ENCODE measurements at places on chromosomes 16 and 17.

DNA sequence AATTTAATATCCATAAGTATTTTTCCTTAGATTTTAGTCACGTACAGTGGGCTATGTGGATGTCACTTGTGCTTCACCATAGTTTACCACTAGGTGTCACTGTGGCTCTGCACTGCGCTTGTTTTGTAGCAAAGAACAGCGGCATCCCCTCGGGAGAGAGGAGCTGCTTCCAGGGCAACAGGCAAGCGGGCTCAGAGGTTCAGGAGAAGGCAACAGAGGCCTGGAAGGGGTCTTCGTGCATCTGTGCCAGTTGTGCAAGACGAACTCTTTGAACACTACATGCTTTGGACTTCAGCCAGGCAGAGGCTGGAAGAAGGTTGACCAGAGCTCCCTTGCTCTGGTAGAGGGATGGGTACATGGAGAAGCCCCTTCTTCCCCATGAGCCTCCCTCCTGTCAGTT is 20.6 kb downstream of the CYB561 start:
- DNase-seq = peak; percentile 94

- DNase-seq = no peak
These were observed 133.7 kb downstream of the GSG1L start for GRCh38 chr16:27929818-27930217.

GRCh38 chr16:48627148-48627547 is 17.2 kb upstream of the N4BP1 start:
- DNase-seq = no peak

DNA sequence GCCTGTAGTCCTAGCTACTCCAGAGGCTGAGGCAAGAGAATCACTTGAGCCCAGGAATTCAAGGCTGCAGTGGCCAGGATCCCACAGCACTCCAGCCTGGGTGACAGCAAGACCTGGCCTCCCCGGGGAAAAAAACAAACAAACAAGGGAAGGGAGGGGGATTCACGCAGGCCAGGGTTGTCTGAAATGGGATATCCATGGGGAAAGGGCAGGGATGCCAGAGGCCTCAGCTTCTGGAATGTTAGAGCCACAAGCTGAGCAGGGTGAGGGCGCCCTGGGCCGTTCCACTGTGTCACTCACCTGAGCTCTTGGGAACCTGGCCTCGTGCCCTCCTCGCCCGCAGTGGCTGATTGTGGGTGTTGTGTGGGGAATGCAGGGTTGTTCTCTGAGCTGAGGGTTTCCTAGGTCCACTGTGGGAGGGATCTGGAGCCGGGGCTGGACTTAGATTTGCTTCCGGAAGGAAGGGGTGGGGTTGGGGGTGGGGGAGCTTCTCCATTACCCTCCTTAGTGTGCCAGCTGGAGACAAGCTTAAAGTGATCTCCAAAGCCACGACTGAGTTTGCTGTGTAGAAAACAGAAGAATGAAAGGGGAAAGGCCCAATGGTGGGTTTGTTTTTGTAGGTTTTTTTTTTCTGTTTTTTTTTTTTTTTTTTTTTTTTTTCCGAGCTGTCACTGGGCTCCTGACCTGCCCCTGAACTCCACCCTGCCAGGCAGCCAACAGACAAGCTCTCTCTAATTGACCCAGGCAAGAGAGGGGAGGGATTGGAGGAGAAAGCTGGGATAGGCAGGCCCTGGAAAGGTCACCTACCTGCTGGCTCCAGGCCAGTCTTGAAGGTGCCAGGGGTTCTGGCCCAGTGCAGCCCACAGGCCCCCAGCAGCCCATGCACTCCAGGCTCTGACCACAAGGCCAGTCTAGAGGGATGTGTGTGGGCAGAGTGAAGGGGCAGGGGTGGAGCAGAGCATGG is at the start of gene SULT1A1:
SULT1A1 (minus strand) TSS at position 414 of the 964 bp plus-strand sequence. CDS start 1,189 bp downstream, outside the sequence.
- DNase-seq = peak; percentile 71

- no peak for DNase-seq
These were observed 5.2 kb downstream of the PRSS53 start for GRCh38 chr16:31083556-31083955.

DNA sequence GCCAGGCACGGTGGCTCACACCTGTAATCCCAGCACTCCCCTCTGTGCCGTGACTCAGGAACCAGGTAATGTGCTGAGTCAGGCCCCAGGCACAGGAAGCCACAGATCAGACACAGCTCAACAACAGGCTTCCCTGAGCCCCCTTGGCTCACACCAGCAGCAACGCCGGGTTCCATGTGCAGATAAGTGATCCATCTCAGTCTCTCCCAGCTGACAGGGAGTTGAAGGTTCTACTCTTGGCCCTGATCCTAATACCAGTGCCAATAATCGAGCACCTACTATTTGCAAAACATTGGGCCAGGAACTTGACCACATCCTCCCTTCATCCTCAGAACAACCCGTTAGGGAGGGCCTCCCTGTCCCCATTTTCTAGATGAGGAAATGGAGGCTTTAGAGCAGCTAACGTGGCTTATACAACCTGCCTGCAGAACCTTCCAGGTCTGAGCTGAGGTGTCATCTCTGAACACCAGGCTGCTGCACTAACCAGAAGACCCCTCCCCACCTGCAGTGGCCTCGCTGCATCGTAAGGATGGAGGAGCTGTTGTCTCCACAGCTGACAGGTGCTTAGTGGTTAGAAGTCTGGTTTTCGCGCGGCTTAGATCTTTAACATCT is 64.8 kb upstream of the AMZ2 start:
- no peak for DNase-seq

- DNase-seq = no peak
These were observed 75.8 kb upstream of the ZNF469 start for GRCh38 chr16:88306860-88307545.

DNA sequence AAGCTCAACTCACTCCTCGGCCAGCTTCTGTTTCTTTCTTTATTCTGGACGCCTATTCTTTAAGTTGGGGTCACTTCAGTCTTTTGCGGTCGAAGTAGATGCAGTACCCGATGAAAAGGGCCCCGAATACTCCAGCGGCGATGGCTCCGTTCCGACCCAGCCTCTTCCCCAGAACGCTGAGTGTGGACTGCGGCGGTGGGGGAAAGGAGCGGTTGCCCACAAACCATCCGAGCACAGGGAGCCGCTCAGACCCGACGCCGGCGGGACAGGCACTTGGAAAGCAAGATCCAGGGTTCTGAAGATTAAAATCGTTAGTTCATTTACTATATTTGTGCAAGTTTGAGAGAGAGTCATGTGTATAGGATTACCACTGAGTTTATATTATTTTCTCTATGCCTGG is 22.5 kb downstream of the SLFN12L start:
- no peak for DNase-seq

DNA sequence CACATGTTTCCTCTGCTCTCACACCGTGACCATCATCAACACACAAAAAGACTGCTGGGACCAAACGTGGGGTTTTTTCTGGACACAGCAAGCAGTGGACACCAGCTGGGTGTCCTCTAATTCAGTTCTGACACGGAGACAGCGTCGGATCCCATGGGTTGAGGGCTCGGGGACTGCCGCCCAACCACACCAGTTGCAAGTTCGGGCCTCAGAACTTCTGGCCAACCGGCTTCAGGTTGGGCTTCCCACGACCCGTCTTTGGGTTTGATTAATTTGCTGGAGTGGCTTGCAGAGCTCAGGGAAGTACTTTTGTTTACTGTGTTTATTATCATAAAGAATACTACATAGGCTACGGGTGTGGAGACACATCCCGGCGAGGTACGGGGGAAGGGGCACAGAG is 97.8 kb downstream of the BANP start:
- no peak for DNase-seq

GRCh38 chr16:22316411-22316811 is 19.2 kb downstream of the POLR3E start:
- DNase-seq = no peak

DNA sequence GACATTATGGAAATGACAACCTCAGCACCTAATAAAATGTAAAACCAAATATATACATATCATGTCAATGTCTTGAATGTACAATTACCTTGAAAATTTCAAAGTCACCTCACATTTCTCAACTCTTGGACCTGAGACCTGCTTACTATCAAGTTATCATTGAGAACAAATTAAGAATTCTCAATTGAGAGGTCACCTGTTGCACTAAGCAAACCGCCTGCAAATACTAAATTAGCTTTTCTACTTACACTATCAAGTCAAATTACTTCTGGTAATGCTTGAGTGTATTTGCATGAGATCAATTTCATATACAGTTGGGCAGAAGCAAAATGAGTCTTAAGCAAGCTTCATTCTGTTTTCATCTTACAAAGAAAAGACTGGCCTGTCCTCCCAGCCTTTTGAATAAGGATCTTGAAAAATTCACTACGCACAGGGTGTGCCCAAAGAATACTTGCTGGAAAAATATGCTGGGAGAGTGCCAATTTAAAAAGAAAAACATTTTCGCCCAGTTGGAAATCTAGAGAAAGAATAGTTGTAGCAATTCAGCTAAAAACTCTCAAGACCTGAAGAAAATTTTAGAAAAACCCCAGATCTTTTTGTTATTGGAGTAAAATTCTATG is 35.7 kb downstream of the KANSL1 start:
- DNase-seq = no peak

DNA sequence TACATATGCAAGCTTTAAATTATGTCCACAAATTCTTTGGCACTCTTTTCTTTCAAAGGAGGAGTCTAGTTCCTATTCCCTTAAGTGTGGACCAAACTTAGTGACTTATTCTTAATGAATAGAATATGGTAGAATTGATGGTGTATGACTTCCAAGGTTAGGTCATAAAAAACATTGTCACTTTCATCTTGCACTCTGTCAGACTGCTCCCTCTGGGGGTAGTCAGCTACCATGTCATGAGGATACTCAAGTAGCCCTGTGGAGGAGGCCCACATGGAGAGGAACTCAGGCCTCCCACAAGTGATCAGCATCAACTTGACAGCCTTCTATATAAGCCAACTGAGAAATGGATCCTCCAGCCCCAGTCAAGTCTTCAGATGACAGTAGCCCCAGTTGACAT is 58.0 kb upstream of the SCNN1B start:
- DNase-seq = no peak

DNA sequence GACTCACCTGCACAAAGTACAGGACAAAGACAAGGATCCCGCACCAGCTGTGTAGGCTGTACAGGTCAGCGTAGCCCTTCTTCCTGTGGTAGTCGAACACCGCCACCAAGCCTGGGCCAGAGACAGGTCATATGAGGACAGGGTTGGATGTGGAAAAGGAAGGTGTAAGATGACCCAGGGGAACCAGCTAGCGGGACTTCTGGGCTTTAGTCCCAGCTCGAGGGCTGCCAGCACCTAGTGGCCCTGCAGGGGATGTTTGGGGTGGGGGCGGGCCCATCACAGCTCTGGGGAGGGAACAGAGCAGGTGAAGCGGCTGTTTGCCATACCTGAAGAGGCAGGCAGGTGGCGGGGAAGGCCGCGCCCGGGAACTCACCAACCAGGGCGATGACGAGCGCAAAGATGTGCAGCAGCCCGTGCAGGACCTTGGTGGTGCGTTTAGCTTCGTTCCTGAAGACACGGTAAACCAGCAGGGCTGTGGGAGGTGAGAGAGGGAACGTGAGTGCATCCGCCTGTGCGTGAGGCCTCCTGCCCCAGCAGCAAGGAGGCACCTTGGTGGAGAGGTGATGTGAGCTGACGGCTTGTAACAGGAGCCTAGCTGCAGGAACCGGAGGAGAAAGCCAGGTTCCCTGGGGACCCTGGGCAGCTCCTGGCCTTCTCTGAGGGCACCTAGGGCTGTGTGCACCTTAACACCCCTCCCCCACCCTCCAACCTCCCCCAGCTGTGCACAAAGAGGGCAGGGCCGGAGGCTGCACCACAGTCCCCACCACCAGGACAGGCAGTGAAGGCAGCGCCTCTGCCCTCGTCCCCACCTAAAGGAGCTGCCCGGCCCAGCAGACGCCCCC is 10.2 kb downstream of the CYB561 start:
- DNase-seq = no peak

- DNase-seq = peak; percentile 57
These were observed 35.0 kb downstream of the GPT2 start for GRCh38 chr16:46918905-46919792.

DNA sequence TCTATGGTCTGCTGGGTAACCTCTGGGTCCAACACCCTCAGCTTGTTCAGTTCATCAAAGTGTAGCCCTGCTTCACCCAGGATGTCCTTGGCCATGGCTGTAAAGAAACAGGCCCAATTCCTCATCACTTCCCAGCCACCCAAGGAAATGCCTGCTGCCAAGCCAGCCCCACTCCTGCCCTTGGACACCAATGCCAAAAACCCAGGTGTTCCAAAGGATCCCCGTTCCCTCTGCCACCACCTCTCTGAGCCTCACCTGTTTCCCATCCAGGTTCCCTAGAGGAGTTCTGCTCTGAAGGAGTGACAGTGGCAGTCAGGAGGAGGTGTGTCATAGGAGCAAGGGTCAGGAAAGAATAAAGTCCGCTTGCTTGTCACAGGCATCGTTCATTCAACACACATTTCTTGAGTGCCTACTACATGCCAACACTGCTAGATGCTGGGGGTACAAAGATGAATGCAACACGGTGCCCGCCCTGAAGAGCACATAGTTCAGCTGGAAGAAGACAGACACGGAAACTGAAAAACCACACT is 3.3 kb downstream of the IFT20 start:
- no peak for DNase-seq

GRCh38 chr17:40915199-40915661 is 22.2 kb downstream of the KRT23 start:
- no peak for DNase-seq

GRCh38 chr17:14346801-14347200 is 45.9 kb downstream of the HS3ST3B1 start:
- no peak for DNase-seq

DNA sequence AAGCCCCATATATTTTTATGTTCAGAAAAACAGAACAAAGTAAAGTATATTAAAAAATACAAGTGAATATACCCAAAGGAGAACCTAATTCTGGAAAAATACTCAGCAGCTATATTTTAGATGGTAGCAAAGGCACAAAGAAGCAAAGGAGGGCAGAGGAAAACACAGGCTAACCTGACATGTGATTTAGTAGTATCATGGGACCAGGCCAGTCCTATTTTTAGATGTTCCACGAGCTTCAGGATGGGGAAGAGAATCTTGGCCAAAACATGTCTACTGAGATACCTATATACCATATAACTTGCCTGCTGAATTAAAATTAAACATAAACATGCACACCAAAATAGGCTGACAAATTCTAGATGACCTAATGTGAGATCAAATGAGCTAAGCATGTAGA is 32.9 kb downstream of the SMYD4 start:
- DNase-seq = no peak

DNA sequence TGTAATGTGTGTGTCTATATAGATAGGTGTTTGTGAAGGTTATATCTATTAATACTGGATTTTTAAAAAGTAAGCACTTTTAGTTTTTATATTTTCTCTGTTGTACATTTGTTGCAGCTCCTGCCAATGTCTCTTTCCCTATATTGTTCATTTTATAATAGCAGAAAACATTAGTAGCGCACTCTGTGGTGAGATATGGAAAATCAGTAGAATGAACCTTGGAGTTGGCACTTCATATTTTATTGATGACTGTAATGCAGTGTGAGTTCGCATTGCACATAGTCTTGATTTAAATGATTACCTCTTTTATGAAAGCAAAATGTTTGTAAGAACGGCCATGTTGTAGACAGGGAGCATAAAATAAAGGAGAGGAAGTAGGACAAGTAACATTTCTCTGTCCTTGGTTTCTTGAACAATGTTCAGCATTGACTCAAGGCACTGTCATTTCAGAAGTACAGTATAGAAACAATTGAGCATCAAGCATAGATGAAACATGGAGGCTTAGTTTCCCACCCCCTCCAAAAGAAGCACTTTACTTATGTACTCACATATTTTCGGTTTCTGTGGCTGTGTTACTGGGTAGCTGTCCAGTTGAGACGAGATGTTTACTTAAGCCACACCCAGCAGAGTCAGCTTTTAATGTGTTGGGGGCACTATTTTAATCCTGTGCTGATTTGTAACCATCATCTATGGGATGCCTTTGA is 74.0 kb downstream of the TANC2 start:
- no peak for DNase-seq
